ENCODE measurements at places on chromosomes 13 and 19.
A peak's percentile ranks its signal among the peaks of the same experiment; 100 is the strongest.

GRCh38 chr13:79512950-79513349 is 32.0 kb downstream of the NDFIP2 start:
- no peak for DNase-seq

DNA sequence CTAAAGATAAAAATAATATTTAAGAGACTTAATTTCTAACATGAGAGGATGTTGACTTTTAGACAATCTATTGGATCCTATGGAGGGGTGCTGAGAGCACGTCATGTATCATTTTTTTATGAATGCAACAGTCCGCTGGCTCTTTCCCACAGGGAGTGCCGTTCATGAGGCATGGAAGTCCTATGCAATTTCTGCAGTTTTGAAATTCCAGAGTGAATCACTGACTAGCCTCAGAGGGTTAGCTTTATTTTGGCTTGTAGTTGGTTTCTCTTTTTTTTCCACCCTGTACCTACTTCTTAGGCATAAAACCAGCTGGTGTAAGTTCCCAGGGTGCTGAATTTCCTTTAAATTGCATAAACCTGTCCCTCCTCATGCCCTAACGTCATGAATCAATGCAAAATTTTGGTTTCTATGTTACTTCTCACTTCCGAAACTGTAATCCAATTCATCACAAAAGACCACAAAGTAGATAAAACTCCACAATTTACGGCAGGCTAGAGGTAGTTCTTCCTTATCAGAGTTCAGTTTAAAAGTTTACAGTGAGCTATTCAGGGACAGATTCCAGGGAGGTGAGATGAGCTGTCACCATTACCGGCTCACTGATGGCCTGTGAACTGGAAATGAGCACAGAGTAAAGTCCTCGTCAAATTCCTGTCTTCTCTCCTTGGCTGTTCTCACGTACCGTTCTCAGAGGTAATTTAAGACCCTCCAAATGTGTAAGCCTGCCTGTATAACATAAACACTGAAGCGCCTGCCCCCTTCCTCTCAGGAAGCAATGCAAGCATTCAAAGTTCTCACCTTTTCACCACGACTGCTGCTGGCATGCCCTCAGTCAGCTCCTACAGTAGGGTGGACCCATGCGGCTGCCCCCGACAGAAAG is 216.6 kb upstream of the SLC10A2 start:
- no peak for DNase-seq

GRCh38 chr19:45676851-45677263 is 8.8 kb downstream of the GIPR start:
- DNase-seq = peak; percentile 48

DNA sequence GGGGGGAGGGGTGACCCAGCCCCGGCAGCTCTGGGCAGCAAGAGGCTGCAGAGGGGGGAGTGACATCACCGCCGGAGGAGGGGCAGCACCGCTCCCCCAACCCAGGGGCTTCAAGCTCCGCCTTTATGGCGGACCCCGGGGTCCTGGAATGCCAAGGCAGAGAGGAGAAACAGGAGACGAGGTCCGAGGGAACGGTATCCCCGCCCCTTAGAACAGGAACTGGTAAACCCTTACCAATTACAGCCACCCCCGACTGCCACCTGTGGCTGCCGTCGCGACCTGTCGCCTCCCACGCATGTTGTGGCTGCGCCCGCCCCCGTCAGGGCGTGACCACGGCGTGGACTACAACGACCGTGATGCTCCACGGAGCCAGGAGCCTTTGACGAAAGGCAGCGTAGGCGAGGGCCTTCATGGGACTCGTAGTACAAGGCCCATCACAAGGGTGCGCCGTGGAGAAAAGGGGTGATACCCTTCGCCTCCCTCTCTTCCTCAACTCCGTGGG is 4.1 kb upstream of the KCNC3 start:
- DNase-seq = peak; percentile 93

DNA sequence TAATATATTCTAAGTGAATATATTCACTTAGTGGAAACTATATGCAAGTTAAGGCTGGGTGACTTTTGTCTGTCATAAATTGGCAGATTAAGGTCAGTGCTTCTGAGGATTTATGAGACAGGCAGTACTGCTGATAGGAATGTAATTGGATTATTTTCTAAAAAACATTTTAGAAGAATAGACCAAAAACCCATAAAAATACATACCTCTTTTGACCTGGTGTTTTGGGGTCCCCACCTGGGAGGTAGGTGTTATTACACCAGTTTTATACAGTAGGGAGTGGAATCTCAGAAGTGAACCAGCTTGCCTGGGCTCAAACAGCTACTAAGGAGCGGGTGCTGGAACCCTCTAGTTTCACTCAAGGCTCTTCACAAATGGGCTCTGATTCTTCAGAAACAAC is 25.3 kb downstream of the COG3 start:
- DNase-seq = no peak

DNA sequence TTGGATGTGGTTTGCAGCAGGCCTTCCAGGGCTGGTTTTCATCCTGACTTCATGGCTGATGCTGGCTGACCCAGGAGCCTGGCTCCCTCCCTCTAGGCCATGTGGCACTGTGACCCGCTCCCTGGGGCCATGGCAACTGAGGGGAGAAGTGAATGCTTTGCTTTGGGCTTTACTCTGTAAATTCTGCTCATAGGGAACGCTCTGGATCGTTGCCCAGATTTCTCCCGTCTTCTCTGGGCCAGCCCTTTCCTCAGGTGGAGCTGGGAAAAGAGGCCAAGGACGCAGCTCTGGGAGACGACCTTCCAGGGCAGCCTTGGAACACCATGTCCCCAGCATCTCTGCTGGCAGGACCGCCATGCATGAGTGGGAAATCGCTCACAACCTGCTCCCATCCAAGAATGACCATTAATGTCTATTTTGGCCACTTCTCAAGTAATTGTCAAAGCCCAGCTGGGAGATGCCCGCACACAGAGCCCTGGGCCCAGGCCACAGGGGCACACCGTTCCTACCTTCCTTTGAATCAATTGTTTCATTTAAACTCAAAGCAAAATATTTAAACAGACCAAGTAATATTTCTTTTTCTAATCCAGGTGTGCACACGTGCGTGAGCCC is 321.8 kb downstream of the TEX29 start:
- no peak for DNase-seq
